IPS DF 6.9 (cell line): ENCODE measurements at places on chromosomes 3 and 15.

DNA sequence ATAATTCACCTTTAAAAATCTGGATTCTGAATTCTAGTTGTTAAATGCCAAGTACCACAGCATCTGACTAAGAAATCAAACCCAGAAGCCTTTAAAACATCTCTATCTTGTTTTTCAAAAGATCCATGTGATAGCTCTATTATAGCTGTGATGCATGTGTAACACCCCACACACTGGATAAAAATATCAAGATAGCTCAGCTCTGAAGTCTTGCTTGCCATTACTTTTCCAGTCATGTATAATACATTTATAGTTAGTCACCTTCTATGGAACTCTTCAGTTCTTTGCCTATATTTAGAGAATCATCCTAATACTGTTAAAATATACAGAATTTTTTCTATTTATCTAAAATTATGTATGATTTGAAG lies 11.6 kb downstream of the ARPP19 start:
- DNase-seq = no peak

DNA sequence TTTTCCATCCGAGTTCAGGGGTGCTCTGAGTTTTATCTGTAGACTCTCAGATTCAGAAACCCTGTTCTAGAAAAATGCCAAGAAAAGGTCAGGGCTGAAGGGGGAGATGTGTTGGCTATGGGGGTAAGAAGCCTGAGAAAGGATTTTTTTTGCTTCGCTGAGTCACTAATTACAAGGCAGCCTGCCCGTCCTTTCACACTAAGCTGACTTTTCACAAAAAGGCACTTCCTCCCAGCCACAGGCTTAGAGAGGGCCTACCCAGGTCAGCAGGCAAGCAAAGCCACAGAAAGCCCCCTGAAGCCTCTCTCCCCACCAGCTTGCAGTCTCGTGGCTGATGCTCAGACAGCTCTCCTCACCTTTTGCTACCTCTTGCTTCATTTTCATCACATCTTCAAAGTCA lies 192.6 kb upstream of the PRICKLE2 start:
- DNase-seq = no peak

DNA sequence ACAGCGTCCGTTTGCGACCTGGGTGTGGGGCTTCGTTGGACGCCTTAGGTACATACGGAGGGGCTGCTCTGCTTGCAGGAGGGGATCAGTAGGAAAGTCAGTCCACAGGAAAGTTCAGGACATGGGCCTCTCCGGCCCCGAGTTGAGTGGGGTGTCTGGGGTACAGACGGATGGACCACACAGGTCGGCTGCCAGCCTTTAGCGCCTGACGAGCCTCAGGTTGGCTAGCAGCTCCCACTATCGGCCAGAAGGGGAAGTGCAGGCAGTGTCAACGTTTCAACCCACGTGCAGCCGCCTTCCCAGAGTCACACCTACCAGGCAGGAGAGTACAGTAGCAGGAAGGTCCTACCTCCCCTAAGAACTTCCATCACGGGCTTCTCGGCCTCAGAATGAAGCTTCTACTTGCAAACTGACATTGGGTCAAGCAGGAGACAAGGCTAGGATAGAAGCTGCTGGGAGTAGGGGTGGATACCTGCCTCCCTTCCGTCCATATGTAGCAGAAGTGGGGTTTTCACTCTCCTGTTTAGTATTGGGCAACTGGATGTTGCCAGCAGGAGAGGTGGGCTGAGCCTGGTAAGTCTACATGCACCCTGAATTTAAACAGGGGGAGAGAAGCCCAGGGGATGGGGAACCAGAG lies 1.8 kb upstream of the SCN5A start:
- no peak for DNase-seq

GRCh38 chr3:23696842-23697241 lies 108.9 kb upstream of the UBE2E1 start:
- no peak for DNase-seq

DNA sequence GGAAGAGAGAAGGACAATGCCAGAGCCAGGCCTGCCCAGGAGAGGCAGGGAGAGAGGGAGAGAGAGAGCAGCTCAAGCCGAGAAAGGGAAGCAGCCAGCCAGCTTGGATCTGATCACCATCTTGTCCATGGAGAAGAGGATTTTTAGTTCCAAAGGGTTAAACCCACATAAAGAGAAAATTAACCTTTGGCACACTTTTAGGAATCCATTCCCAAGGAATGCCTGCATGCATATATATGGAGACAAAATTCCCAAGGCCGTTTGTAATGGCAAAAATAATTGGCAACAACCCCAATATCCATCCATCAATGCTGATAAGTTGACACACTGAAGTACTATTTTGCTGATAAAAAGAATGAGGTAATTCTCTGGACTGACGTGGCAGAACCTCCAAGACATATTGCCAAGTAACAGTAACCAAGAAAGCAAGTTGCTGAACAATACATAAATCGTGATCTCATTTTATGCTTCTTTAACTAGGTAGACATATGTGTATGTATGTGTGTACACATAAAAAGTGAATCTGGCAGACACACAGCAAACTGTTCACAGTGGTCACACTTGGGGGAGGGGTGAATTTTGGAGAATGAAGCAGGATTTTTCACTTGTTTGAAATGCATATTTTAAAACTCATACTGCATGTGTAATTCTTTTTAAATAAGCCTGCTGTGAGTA lies 7.5 kb upstream of the STRA6 start:
- DNase-seq = no peak

- no peak for DNase-seq
Measured at GRCh38 chr3:98553021-98553563, 21.3 kb downstream of the GPR15 start.

DNA sequence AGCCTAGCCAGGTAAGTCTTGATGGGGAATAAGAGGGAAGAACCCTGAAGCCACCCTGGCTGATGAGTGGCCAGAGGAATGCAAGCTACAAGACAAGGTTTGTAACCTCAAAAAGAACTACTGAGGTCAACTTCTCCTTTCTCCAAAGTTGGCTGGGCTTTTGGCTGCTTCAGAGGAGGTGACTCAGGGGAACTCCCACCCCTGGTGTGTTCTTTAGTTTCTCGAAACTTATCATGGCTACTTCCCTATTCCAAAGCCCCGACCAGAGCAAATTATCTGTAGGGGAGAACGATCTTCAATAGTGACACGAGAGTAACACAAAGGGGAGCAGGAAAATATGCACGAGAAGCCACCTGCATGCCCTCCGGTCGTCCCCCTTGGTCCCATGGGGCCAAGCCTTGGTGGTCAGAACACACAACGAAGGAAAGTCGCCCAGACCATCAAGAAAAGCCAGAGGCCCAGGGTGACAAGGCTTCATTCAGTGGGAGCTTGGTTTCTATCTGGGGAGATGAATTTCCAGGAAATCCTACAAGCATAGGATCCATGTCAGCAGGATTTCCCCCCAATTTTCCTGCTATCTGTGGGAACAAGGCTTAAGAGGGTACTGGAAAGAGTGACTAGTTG lies 6.5 kb upstream of the BCL2A1 start:
- DNase-seq = no peak

GRCh38 chr15:25797936-25798901 lies 64.9 kb downstream of the ATP10A start:
- DNase-seq = no peak

- no peak for DNase-seq
Measured at GRCh38 chr3:120203016-120203415, 82.0 kb downstream of the GPR156 start.
